ENCODE measurements at places on chromosomes 4 and X. TPM values are rescaled to one million over a fixed set of nuclear protein-coding genes. Genes with fewer than 3 reads are reported as not detected.

Gene JCHAIN
- 3.0 TPM for total RNA-seq

Gene MAGEB2
- total RNA-seq, result not detected

Gene GAGE13
- total RNA-seq, result not detected

Gene PLA2G12A
- 11.4 TPM for total RNA-seq

GRCh38 chrX:3262901-3263300 is 83.6 kb downstream of the MXRA5 start:
- DNase-seq, result peak; percentile 87

GRCh38 chr4:141684785-141685184 is 48.4 kb downstream of the IL15 start:
- peak; percentile 57 for DNase-seq

- DNase-seq, result no peak
These were observed 60.2 kb downstream of the RGS12 start for GRCh38 chr4:3352941-3353594.

DNA sequence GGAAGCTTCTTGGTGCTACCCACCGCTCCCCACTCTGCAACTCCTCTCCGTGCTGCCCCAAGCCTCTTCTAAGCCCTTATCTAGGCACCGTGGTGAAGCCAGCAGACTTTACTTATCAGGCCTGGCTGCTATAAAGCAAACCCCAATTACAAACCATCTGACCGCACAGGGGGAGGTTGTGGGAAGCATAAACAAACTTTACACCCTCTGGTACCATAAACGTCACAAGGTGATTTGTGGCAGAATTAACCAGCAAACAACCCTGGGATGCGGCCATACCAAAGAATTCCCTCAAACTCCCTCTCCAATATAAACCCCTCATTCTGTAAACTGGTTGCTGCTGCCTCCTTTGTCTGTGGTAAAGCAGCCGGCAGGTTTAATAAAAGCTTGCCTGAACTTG is 55.2 kb downstream of the MAGEC2 start:
- no peak for DNase-seq

All from GM23248 (cell line).